NCI-H748 treated with DMSO at 0.1 percent for 48 hours (cell line): ENCODE measurements at places on chromosomes 4 and X.

DNA sequence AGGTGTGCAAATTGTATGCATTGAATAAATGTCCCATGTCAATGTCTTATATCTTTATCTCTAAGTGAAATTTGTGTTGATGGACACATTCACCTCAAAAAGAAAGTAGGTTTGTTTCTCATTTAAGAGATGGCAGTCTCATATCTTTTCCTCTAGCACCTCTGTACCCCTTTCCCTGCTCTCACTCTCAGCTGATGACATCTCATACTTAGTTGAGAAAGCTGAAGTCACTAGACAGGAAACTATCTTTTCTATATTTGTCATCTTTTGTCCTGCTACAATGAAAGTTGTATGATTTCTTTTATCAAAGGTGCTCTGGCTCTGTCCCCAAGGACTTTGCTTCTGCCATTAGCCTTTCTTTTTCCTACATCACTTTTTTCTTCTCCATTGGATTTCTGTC lies 84.0 kb upstream of the GRPR start:
- no peak for DNase-seq

GRCh38 chr4:73750730-73751129 lies 10.4 kb downstream of the CXCL8 start:
- DNase-seq = no peak

DNA sequence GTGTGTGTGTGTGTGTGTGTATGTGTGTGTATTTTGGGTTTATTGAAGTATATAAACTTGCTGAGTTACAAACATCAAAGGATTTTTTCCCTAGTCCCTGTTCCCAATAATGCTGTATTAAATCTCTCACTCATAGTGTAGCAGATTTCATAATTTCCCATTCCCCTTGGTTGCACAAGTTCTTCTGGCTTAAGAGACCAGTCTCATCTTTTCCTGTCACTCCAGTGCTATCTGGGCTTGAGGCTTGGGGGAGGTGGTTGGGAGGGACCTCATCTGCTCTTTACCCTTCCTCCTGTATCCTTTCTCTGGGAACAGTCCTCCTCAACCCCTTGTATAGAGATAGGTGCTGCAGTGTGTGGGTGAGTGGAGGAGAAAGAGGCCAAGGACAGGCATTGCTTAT lies 285.4 kb upstream of the BOD1L1 start:
- DNase-seq = no peak

GRCh38 chrX:114999906-115000305 lies 17.5 kb downstream of the IL13RA2 start:
- no peak for DNase-seq

DNA sequence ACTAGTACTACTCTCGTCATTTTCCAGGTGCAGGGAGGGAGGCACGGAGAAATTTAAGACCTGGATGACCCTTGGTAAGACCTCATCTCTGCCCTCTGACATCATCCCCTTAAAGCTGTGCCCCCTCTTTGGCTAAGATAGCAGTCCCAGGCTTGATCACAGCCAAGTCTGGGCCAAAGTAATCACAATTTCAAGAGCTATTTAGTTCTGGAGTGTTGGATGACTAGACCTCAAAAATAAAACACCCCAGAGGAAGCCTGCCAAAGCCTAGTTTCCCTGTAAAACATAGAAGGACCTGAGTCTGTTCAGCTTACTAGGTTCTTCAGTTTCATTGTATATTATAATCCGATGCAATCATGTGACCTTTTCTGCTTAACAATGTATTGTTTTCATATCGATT lies 144.6 kb upstream of the ARHGEF9 start:
- DNase-seq = no peak

- no peak for DNase-seq
Measured at GRCh38 chr4:37858872-37859271, 32.0 kb upstream of the TBC1D1 start.

GRCh38 chr4:183132081-183132480 lies 33.0 kb downstream of the WWC2 start:
- DNase-seq = no peak

DNA sequence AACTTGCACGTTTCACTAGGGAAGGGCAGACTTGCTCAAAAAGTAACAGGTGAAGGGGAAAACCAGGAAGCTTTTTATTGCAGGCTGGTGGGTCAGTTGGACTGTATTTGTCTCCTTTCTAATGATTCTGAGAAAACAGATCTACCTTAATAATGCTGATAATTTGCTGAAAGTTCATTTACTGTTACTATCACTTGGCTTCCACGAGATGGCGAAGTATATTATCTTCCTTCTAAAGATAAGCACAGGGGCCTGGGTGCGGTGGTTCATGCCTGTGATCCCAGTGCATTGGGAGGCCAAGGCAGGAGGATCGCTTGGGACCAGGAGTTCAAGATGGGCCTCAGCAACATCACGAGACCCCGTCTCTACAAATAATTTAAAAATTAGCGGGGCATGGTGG lies 16.4 kb downstream of the CCKAR start:
- no peak for DNase-seq

GRCh38 chrX:72094894-72095293 lies 36.8 kb downstream of the RTL5 start:
- peak; percentile 26 for DNase-seq

- DNase-seq = no peak
Measured at GRCh38 chrX:10341309-10341708, 184.5 kb downstream of the CLCN4 start.

DNA sequence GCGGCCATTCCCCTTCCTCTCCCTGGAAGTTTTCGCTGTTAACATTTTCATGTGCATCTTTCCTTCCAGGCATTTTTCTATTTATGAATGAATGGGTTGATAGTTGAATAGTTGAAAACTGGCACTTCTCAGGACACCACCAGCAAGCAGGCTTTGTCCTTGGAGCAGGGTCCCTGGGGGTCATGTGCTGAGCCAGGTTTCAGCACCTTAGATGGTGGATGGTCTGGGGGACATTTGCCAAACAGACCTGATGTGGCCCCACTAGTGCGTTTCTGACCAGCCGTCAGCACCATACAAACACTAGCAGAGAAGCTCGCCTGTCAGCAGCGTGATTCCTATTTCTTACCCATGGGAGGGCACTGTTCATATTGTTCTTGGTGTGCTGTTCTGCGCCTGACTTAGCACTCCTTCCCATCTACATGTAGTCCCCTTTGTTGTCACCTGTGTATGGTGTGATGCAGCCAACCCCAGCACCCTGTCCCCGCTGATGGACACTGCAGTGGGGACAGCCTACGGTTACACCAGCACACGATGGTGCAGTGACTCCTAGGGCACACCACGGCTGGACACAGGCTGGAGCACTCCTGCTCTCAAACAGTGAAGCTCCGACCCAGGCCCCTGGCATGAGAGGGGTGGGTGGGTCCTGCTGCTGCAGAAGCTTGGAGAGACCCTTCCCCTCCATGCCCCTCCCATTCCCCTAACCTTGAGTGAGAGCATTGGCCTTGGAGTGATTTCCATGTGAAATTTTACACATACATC lies 27.2 kb upstream of the WFS1 start:
- no peak for DNase-seq

GRCh38 chr4:110265001-110265400 lies 66.6 kb upstream of the ELOVL6 start:
- DNase-seq = no peak

DNA sequence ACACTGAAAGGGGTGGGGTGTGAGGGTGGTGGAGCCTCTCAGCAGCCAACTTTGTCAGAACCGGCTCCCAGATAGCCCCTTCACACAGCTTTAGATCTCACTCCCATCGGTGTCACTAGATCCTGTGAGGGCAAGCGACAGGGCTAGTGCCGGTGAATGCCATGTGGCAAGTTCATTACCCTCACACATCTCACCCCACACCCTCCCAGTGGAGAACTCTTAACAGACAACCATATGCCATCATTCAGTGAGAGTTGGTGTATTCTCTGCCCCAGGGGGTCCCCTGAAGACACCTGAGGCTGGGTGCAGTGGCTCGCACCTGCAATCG lies 15.3 kb downstream of the SEPTIN6 start:
- DNase-seq = no peak

- no peak for DNase-seq
Measured at GRCh38 chr4:11611868-11612267, 183.2 kb upstream of the HS3ST1 start.

DNA sequence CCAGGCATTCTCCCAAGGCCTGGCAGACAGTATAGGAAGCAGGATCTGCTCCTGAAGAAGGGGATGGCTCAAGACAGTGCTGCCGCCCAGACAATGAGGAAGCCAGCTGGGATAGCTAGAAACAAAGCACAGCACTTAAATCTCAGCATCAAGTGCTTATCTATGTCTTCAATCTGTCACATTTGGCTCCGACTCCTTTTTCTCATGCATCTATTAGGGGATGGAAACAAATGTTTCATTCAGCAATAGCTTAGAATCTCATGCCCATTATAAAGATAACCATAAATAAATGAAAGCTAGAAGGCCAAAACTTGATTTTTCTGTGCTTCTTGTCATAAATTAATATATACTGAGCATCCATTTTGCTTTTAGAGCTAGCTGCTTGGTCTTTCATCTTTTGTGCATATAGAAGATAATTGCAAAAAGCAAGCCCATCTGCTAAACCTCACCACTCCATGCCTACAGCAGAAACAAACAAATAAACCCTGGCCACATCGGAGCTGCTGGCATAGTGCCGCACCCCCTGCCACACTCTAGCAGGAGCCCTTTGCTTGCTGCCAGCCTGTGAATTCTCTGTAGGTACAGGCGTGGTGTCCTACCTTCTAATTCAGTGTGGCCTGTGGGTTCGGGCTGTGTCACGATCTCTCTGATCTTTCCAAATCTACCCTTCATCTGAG lies 75.9 kb downstream of the AASDH start:
- DNase-seq = no peak

DNA sequence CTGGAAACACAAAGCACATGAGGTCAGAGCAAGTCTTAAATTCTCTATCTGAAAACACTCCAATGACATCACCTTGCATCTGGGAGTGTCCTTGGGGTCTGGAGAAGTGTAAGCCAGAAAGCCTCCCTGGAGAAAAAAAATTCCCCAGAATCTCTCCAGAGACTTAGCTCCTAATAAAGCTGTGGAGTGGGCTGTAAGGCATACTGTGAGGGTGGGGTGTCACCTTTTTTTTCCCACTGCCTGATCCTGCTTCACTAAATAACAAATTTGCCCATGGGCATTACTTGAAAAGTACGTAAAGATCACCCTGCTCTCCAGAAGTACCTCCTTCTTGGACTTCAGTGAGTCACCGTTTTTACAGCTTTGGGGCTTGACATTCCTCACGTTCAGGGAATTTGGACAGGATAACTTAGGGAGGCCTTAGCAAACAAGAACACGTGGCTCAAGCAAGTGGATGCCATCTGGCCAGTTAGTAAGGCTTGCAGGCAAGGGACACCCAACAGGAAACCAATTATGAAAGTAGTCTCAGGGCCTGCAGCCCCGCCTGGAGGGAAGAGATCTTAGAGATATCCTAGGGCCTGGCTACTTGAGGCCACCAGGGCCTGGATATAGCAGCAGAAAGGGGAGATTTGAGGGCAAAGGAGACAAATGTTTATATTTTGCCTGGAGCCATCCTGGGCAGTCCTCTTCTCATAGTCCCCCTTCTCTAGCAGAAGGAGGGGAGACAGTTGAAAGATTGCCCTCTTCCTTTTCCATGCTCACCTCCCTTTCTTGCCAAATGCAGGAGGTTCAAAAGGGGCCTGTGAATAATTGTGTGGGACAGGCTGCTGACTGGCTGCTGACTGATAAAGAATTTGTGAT lies 60.1 kb upstream of the PLAC1 start:
- DNase-seq = no peak

- no peak for DNase-seq
Measured at GRCh38 chr4:108272046-108272445, 103.3 kb upstream of the LEF1 start.

- no peak for DNase-seq
Measured at GRCh38 chr4:137957806-137958205, 284.3 kb downstream of the SLC7A11 start.

DNA sequence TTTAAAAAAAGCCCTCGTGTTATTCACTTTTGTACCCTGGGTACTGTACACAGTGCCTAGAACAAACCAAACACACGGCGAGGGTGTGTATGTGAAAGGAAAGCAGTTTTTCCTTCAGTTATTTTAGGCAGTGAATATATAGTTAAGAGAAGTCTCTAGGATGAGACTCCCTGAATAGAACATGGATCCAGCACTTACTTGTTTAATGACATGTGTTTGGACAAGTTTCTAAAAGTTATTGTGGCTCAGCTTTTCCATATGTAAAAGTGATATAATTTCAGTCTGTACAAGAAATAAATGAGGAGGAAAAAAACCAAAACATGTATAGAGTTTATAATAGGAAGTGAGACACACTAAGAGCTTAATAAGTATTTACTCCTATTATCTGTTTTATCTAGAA lies 273.2 kb downstream of the ADGRL3 start:
- no peak for DNase-seq

DNA sequence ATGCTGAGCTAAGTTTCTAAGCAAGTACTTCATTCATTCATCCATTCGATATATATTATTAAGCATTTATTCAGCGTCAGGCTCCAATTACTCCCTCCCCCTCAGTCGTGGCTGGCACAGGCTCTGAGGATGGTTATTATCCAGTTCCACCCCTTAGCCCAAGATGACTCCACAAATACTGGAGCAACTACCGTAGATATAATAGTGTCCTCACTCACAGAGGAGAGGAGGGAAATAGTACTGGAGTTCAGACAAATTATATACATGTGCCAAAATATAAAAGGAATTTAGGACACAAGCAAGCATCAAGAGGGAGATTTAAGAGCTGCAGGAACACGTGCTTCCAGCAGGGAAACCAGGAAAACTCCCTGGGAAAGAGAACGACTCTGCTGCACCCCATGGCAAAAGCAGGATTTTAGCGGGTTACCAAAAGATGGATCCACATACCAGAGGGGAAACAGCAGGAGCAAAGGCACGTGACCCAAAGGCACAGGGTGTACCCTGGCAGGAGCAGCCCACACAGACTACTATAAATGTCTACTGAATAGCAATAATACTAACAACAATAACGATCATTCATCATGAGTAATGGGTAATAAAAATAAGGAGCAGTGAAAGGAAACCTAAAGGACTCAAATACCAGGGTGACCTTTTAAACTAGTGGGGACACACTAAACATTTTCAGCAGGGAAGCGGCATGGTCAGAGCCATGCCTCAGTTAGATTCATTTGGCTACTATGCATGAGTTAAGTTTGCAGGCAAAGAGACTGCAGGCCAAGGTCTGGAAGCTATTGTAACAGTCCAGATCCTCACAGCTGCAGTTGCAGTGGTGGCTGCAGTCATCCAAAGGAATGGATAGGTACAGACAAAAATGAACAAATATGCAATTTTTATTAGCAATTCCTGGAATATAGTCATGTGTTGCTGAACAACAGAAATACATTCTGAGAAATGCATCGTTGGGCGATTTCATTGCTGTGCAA lies 153.7 kb downstream of the APBB2 start:
- no peak for DNase-seq
